Articular chondrocyte of knee joint (primary cell): ENCODE measurements at places on chromosomes 16 and 17. TPM values are rescaled to one million over a fixed set of nuclear protein-coding genes. Genes with fewer than 3 reads are reported as not detected.

The RAB40C gene
- total RNA-seq = 9.5 and 9.8 TPM in 2 replicates

The ICAM2 gene
- 5.1 and 8.3 TPM in 2 replicates for total RNA-seq

The GID4 gene
- 14.2 and 18.0 TPM in 2 replicates for total RNA-seq

The CCR7 gene
- 0.11 TPM in 1 of 2 replicates, not detected in the other for total RNA-seq

The STAT3 gene
- 193 and 275 TPM in 2 replicates for total RNA-seq

The ANKS4B gene
- total RNA-seq = not detected in 2 replicates

The TNS4 gene
- total RNA-seq = 0.26 and 0.65 TPM in 2 replicates

The LPCAT2 gene
- total RNA-seq = 17.0 and 19.6 TPM in 2 replicates
